ENCODE measurements at places on chromosomes 4 and X. TPM values are rescaled to one million over a fixed set of nuclear protein-coding genes. Genes with fewer than 3 reads are reported as not detected.

The AIMP1 gene
- total RNA-seq, result 51.4 TPM

The ARAP2 gene
- total RNA-seq, result 201 TPM

The RADX gene
- total RNA-seq, result 10.3 TPM

The NXF2B gene
- not detected for total RNA-seq

The LAP3 gene
- total RNA-seq, result 88.7 TPM

The CRMP1 gene
- not detected for total RNA-seq

The CLGN gene
- total RNA-seq, result 0.42 TPM

The TEC gene
- 7.2 TPM for total RNA-seq

The SLC4A4 gene
- total RNA-seq, result 1.3 TPM

The SPRY1 gene
- total RNA-seq, result 14.1 TPM

The HSD17B11 gene
- total RNA-seq, result 128 TPM

The INTS6L gene
- total RNA-seq, result 20.8 TPM

The FAM47E gene
- 0.21 TPM for total RNA-seq

The RBPJ gene
- total RNA-seq, result 156 TPM

The DCAF4L1 gene
- total RNA-seq, result 0.21 TPM

All from mononuclear cell (primary cell).